ENCODE measurements at places on chromosomes 3 and 15. TPM values are rescaled to one million over a fixed set of nuclear protein-coding genes. Genes with fewer than 3 reads are reported as not detected.

FSTL1 gene
- 0.12 TPM for total RNA-seq

SEMA7A gene
- 88.0 TPM for total RNA-seq

IL17RD gene
- total RNA-seq: 0.26 TPM

MUC4 gene
- total RNA-seq: 0.90 TPM

RHCG gene
- total RNA-seq: not detected

LYSMD2 gene
- total RNA-seq: 15.5 TPM

GUCA1C gene
- not detected for total RNA-seq

PIK3R4 gene
- 34.7 TPM for total RNA-seq

ACTRT3 gene
- total RNA-seq: 1.1 TPM

NEDD4 gene
- 10.7 TPM for total RNA-seq

SYNPR gene
- not detected for total RNA-seq

PPCDC gene
- total RNA-seq: 24.5 TPM

SAMD7 gene
- total RNA-seq: not detected

CLEC3B gene
- total RNA-seq: not detected

TERC gene
- not detected for total RNA-seq

TM4SF4 gene
- not detected for total RNA-seq

CSPG4 gene
- not detected for total RNA-seq

CASR gene
- total RNA-seq: not detected

PPARG gene
- total RNA-seq: 4.6 TPM

THOC7 gene
- 106 TPM for total RNA-seq

FANCD2OS gene
- total RNA-seq: not detected

BOC gene
- total RNA-seq: 1.9 TPM

ANKRD34C gene
- total RNA-seq: not detected

LMOD3 gene
- total RNA-seq: not detected

ABTB1 gene
- 8.0 TPM for total RNA-seq

GPR27 gene
- 1.0 TPM for total RNA-seq

CFAP91 gene
- total RNA-seq: 0.26 TPM

RFTN1 gene
- total RNA-seq: 92.4 TPM

UACA gene
- 0.68 TPM for total RNA-seq

SAMMSON gene
- not detected for total RNA-seq

GRAMD1C gene
- total RNA-seq: not detected

UBAP1L gene
- total RNA-seq: 6.3 TPM

ALDH1A2 gene
- 0.57 TPM for total RNA-seq

CILP gene
- 0.02 TPM for total RNA-seq

OR5H14 gene
- not detected for total RNA-seq

APOD gene
- 2.6 TPM for total RNA-seq

EHHADH gene
- total RNA-seq: 2.4 TPM

SIDT1 gene
- total RNA-seq: 11.5 TPM

PAQR9 gene
- not detected for total RNA-seq

SLC6A20 gene
- not detected for total RNA-seq

GNAT1 gene
- not detected for total RNA-seq

PLA2G4D gene
- not detected for total RNA-seq

SYNM gene
- total RNA-seq: 0.79 TPM

DUOX1 gene
- total RNA-seq: 0.02 TPM

MKRN2OS gene
- total RNA-seq: not detected

ZNF502 gene
- total RNA-seq: 0.82 TPM

CCK gene
- total RNA-seq: not detected

KLHL6 gene
- total RNA-seq: 44.9 TPM

NDN gene
- total RNA-seq: 3.6 TPM

Data from activated CD4-positive, alpha-beta T cell treated with anti-CD3 and anti-CD28 coated beads, Interleukin-2, amount 10 ng/mL, durations not matched to agents 24 days and 14 days (primary cell).